Chondrocyte (in vitro differentiated cells): ENCODE measurements at places on chromosomes 11 and 22. TPM values are rescaled to one million over a fixed set of nuclear protein-coding genes. Genes with fewer than 3 reads are reported as not detected.

DNA sequence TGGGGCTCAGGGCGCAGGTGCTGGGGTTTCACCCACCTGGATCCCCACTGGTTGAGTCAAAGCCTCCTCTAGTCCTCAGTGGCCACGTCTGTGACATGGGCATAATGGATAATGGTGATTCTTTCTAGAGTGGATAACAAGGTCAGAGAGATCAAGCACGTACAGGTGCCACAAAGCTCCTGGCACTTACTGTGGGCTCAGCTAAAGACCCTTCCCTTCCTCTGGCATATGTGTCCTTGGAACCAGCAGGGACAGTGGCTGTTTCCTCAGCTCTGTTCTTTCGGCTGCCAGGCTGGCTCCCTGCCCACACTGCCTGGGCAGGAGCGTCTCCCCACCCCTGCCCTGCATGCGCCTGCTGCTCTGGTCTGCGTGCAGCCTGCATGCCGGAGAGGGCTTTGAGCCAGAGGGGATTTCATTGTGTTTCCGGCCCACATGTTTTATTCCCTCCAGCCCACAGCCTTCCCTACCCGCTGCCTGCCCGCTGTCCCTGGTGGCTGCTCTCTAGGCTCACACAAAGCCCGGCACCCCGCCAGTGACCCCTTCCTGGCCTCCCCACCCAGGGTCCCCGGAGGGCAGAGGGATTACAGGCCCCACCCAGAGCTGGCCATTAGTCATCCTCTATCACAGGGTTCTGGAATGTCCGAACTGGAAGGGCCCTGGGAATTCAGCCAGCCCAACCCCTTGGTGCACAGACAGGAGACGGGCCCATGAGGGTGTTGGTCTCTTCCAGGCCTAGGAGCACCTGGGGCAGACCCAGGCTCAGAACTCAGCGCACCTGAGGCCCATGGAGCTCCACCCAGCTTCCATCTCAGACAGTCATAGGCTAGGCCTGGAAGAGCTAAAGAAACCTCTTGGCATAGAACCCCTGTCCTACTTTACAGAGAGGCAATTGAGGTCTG is 55.3 kb upstream of the GCAT start:
- H3K27ac ChIP-seq: peak overlapping the region; percentile 87
- peaks cover 60% of the 10 kb centered on the region for H3K4me1 ChIP-seq
- H3K4me3 ChIP-seq: no peak overlapping the region
- peaks cover 12% of the 10 kb centered on the region for H3K36me3 ChIP-seq

GRCh38 chr11:19576903-19577302 is 135.7 kb upstream of the NAV2 start:
- DNase-seq: no peak
- H3K4me1 ChIP-seq: peaks cover 33% of the 10 kb centered on the region
- no peak overlapping the region for H3K4me3 ChIP-seq
- no peaks in the 10 kb centered on the region for H3K36me3 ChIP-seq

- H3K4me1 ChIP-seq: peaks cover 10% of the 10 kb centered on the region
- DNase-seq: no peak
- peaks cover 16% of the 10 kb centered on the region for H3K36me3 ChIP-seq
Observed at GRCh38 chr11:83257761-83258168, 28.4 kb downstream of the CCDC90B start.

DNA sequence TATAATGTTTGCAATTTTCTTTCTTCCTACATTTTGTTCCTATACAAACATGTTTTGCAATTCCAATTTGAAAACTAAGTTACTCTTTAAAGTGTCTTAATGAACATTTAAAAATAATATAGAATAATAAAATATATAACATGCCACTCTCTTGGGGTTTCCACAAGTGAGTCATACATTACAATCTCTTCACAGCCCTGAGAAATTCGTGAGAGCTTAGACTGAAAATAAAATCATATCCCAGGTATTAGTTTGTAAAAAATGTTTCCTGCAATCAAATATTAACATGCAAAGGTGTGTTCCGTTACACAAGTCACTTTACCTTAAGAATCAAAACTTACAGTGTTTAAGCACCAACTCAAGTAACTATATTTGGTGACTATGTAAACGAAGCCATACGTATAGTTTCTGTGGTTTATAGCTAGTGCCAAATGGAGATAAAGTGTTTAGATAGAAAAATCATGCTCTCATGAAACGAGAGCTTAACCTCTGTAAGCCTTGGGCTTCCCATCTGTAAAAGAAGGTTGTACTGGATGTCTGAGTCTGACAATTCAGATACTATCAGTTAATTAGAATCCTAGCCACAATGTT is 253.6 kb upstream of the ANO3 start:
- DNase-seq: no peak
- H3K36me3 ChIP-seq: no peaks in the 10 kb centered on the region
- H3K27ac ChIP-seq: no peak overlapping the region

- DNase-seq: no peak
- peaks cover 41% of the 10 kb centered on the region for H3K27me3 ChIP-seq
- no peaks in the 10 kb centered on the region for H3K36me3 ChIP-seq
Observed at GRCh38 chr22:22123118-22123959, 121.2 kb upstream of the VPREB1 start.

DNA sequence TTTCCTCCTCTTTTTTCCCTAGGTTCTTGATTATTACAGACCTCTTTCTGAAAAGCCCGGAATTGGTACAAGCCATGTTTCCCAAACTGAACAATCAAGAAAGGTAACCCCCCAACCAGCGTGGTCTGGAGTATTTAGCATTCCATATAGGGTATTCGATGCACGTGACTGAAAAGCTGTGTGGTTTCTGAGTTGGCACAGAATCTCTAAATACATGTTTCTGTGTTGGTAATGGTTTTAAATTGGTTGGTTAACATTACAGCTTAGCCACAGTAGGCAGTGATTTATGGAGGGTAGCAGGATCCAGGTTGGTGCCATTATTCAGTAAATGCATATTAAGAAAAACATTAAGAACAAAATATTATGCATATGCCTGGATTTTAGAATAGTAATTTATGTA is 46.8 kb downstream of the ATXN10 start:
- peak overlapping the region; percentile 13 for H3K27ac ChIP-seq
- H3K4me1 ChIP-seq: peaks cover 14% of the 10 kb centered on the region
- peaks cover 15% of the 10 kb centered on the region for H3K36me3 ChIP-seq
- no peak overlapping the region for H3K4me3 ChIP-seq

DNA sequence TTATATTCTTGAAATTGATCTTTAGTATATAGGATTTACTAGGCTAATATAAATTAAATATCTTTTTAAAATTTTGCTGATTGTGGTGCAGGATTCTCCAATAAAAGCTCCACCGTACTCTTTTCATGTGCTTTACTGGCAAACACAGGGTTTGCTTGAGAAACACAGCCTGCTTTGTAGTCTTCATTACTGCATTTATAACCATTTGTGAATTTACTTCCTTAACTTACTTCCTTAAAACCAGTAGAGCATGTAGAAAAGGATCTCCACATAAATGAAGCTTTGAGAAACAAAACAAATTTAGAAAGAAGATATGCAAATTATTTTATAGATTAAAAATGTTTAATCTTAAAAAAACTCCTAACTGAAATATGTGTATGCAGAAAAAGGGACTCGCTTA is 28.8 kb downstream of the SWAP70 start:
- H3K4me1 ChIP-seq: peaks cover 17% of the 10 kb centered on the region
- no peak overlapping the region for H3K27ac ChIP-seq
- no peak overlapping the region for H3K4me3 ChIP-seq
- H3K27me3 ChIP-seq: no peaks in the 10 kb centered on the region
- peaks cover 16% of the 10 kb centered on the region for H3K36me3 ChIP-seq
- no peak for DNase-seq

DNA sequence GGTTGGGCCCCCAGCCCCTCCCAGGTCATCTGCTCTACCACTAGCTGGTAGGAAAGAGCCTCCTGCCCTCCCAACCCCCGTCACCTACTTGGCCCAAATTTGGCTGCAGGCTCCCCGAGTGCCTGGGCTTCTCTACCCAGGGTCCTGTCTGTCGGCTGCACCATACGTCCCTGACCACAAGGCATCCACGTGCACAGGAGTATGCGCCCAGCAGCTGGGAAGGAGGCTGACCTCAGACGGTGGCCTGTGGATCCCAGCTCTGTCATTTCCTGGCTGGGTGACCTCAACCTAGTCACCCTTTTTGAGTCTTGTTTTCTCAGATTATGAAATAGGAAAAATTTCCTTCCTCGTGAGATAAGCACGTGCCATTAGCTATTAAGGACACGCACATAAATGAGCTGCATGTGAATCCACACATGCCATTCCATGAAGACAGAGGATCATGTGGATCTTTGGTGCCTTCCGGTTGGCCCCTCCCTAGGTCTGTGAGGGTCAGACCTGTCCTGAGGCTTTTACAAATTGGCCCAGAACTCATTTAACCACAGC is 13.7 kb downstream of the CYB561A3 start:
- H3K27me3 ChIP-seq: no peaks in the 10 kb centered on the region
- no peak for DNase-seq
- no peak overlapping the region for H3K4me3 ChIP-seq
- peaks cover 16% of the 10 kb centered on the region for H3K36me3 ChIP-seq
- no peaks in the 10 kb centered on the region for H3K4me1 ChIP-seq
- no peak overlapping the region for H3K27ac ChIP-seq

DNA sequence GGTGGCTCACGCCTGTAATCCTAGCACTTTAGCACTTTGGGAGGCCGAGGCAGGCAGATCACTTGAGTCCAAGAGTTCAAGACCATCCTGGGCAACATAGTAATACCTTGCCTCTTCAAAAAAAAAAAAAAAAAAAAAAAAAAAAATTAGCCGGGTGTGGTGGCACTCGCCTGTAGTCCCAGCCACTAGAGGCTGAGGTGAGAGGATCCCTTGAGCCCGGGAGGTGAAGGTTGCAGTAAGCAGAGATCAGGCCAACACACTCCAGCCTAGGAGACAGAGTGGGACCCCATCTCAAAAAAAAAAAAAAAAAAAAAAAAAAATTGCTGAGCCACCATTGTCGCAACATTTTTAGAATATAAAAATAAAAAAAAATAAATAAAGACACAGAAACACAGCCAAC is 7.6 kb downstream of the CKAP5 start:
- no peak for DNase-seq
- H3K27me3 ChIP-seq: no peaks in the 10 kb centered on the region
- peaks cover 6% of the 10 kb centered on the region for H3K4me1 ChIP-seq
- no peak overlapping the region for H3K27ac ChIP-seq
- H3K36me3 ChIP-seq: no peaks in the 10 kb centered on the region

- H3K27ac ChIP-seq: no peak overlapping the region
- no peaks in the 10 kb centered on the region for H3K36me3 ChIP-seq
- H3K27me3 ChIP-seq: no peaks in the 10 kb centered on the region
- no peaks in the 10 kb centered on the region for H3K4me1 ChIP-seq
- H3K4me3 ChIP-seq: no peak overlapping the region
Observed at GRCh38 chr11:106540001-106540400, 462.5 kb downstream of the AASDHPPT start.

SEPTIN3 gene
- 0.87 to 0.92 TPM (median 0.92 TPM) in 3 replicates for total RNA-seq

RIBC2 gene
- 0.41 to 1.1 TPM in 2 of 3 replicates, not detected in the other for total RNA-seq

DSCAML1 gene
- total RNA-seq: not detected in 3 replicates

PNPLA3 gene
- total RNA-seq: 2.5 to 3.5 TPM (median 2.5 TPM) in 3 replicates

TRIM49 gene
- not detected in 3 replicates for total RNA-seq
